Activated CD8-positive, alpha-beta memory T cell treated with anti-CD3 and anti-CD28 coated beads for 1 hour (primary cell): ENCODE measurements at places on chromosomes 3 and 15.

- no peak for DNase-seq
Measured at GRCh38 chr15:40764629-40765103, 798 bp downstream of the GCHFR start.

GRCh38 chr3:38453075-38453912 lies at the start of gene ACVR2B:
ACVR2B (plus strand) TSS chr3:38453890; CDS start chr3:38454323, 433 bp downstream.
- peak; percentile 9 for DNase-seq

GRCh38 chr15:90683371-90683770 lies 33.8 kb upstream of the BLM start:
- no peak for DNase-seq

GRCh38 chr3:99683465-99683864 lies 45.1 kb downstream of the COL8A1 start:
- DNase-seq, result no peak

GRCh38 chr3:99330281-99330680 lies 308.1 kb upstream of the COL8A1 start:
- DNase-seq, result no peak

DNA sequence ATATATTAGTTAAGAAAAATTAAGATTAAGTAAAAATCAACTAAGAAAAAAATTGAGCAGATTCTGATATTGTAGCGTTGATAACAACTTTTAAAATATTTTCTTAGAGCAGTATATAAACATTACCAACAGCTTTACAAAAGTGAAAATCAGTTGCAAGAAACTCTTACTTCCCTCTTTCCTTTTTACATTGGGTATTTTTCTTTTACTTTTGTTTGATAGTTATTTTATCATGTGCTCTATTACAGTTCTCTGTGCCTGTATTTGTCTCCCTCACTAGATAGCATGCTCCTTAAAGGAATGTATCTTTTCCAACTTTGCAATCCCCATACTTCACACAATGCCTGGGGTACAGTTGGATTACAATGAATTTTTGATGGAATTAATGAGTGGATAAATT lies 87.5 kb upstream of the P3H2 start:
- no peak for DNase-seq

- no peak for DNase-seq
Measured at GRCh38 chr3:34547297-34547920, 749.0 kb downstream of the PDCD6IP start.

GRCh38 chr3:105187344-105187743 lies 179.4 kb upstream of the ALCAM start:
- DNase-seq, result no peak

- no peak for DNase-seq
Measured at GRCh38 chr3:142809259-142809658, 79.6 kb downstream of the PCOLCE2 start.

DNA sequence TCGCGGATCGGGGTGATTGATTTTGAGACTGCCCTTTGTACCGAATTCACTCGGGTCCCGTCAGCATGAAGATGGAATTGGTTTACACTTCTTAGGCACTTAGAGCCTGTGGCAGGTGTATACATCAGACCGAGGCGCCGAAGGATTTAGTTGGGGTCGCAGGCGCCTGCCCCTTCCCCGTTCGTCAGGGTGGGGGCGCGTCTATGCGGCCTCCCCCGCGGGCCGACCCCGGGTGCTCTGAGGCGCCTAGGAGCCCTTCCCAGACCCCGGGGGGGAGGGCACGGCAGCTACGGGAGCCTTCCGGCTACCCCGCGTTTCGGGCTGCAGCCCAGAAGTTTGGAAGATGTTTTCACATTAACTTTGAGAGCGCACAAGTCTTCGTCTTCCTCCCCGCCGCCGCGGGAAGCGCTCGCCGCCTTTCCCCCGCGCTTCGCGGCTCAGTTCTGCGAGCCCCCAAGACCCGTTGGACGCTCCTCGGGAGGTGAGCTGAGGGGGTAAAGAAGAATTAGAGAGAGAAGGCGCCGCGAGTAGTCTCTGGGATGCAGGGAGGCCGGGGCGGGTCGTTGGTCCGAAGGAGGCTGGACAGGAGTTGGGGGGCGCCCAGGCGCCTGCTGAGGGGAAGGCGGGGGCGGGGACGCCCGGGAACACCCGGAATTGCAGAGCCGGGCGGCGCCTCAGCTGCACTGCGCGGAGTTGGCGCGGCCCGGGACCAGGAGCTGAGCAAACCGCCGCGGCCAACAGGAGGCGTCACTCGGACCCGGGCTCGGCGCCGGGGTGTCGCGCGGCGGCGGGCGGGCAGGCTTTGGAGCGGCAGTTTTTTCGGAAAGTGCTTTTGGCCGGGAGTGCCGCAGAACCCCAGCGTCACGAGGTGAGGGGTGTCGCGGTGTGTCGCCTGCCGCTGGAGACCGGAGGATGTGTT lies 780 bp downstream of the TIPARP start:
- DNase-seq, result peak; percentile 15

- no peak for DNase-seq
Measured at GRCh38 chr3:152505926-152506325, 237.2 kb downstream of the MBNL1 start.

DNA sequence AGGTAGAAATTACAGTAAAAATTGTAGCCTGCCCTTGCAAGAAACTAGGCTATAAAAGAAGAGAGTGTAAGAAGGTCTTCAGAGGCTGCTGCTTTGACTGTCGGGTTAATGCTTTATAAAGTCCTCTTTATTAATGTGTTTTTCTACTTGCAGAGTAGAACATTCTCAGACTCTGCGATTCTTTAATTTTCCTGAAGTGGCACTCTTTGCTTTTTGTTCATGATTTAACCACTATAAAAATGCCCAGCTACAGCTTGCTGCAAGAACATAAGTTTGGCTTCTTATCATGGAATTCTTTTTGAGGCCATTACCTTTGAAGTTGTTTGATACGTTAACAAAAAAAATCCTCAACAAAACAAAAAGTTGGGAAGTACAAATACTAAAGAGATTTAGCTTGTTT lies 33.8 kb downstream of the MFSD1 start:
- DNase-seq, result no peak

- no peak for DNase-seq
Measured at GRCh38 chr15:34014556-34014955, 24.4 kb downstream of the AVEN start.

GRCh38 chr15:50315814-50316630 lies 39.0 kb downstream of the GABPB1 start:
- DNase-seq, result no peak

- DNase-seq, result no peak
Measured at GRCh38 chr15:60343221-60343970, 54.4 kb downstream of the ANXA2 start.

DNA sequence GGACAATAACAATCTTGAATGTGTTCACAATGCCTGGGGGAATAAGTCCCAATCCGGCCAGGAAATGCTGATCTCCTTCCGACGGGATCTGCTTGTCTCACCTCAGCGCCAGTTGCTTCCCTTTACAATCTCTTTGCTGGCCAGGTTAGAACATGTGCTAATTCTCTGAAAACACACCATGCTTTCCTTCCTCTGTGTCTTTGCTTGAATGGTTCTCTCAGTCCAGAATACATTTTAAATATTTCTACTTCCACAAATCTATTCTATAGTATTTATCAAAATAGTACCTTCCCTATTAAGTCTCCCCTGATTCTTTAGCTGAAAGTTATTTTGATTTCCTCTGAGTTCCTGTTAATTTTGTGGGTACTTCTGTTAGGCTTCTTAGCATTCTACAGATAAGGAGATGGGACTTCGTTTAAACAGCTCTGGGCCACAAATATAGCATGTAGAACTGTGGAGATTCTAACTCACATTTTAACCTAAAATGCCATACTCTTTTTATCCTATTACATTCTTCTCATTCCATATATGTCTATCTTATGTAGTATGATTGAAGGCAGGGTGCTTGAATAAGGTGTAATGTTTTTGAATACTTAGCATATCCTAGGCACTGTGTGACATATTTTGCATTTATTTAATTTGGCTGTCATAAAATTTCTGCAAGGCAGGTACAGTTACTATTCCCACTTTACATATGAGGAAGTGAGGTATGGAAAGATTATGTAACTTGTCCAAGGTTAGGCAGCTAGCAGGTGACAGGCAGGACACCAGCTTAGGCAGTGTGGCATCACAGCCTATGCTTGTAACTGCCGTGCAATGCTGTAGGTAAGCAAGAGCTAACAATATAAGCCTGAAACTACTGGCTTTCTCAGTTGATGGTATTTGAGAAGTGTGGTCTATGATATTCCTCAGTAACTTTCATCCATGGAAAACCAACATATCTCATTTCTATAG lies 299.8 kb downstream of the LPP start:
- DNase-seq, result no peak

- no peak for DNase-seq
Measured at GRCh38 chr3:100634493-100635272, 25.3 kb downstream of the ADGRG7 start.

DNA sequence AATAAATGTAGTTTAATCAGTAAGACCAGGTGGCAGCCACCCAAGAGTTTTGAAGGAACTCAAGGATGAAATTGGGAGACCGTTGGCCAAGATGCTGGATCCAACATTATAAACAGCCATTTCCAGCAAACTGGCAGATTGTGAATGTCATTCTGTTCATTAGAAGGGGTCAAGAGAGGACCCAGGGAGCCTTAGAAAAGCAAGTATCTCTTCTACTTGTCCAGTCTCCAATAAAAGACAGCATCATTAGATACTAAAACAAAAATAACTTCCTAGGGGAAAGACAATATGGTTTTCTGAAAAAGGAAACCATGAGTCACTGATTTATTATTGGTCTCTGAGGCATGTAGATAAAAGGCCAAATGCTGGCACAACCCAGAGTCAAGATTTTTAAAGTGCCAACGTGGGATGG lies 67.9 kb downstream of the GADL1 start:
- no peak for DNase-seq

DNA sequence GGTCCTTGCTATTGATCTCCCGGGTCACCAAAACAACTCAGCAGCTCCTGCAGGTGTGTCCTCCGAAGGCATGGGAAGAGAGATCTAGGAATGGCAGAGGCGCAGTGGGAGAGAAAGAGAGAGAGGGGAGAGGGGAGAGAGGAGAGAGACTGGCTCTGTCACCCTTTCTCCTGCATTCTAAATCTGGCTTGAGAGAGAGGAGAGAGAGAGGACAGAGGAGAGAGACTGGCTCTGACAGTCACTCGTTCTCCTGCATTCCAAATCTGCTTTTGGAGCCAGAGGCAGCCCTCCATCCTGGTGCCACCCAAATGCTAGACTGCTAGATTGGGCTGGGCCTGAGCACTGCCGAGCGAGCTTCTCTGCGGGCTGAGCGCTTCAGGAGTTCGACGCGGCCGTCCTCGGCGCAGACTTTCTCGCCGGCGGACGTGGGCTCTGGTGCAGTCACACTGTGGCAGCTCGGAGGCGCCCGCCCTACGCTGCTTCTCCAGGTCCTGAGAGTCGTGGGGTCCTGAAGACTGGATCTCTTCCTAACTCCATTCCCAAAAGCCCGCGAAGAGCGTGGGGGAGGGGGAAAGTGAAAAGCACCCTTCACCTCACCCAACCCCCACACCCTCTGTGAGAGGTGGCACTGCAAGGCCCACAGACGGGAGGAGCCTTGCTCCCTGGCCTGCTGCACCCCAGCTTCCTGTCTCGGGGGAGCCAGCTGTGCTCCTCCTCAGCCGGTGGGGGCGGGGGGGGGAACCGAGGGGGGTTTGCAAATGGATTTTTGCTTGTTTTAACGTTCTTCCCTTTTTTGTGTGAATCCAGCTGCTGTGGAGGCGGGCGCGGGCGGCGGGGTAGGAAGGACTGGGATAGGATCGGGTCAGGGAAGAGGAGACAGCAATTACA lies 222.3 kb downstream of the MEIS2 start:
- DNase-seq, result no peak

DNA sequence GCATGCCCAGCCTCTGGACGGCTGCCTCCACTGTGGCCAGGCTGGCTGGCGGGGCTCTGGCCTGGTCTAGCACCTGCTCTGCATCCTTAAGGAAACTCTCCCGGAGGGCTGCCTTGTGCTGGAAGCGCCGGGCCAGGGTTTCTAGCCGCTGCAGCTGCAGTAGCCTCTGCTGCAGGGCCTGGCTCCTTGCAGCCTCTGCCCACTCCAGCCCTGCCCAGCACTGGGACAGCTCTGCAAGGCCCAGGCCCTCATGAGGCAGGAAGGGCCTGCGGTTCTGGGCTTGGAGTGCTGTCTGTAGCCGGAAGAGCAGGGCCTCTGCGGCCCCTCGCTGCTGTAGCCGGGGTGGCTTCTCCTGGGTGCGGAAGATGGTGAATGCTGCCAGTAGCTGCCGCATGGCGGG lies 8.0 kb downstream of the SPTBN5 start:
- no peak for DNase-seq

GRCh38 chr3:188301147-188301546 lies 147.2 kb downstream of the LPP start:
- no peak for DNase-seq

DNA sequence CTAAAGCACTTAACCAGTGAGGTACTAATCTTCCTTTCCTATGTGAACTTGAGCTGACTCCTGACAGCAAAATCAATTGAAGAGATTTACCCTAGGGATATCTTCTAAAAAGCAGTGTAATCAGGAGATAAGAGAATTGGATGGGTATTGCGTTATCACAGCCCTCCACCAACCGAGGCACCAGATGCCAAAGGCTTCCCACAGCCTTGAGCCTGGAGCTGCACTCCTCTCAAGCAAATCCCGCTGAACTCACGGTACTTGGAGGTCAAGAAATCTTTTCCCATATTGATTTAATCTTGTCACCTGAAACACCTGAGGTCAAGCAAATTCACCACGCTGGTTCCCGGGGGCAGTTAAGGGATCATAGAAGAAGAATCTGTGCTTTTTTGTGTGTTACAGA lies 346.8 kb downstream of the TBL1XR1 start:
- no peak for DNase-seq

GRCh38 chr15:83816124-83816883 lies 162.4 kb downstream of the ADAMTSL3 start:
- no peak for DNase-seq

DNA sequence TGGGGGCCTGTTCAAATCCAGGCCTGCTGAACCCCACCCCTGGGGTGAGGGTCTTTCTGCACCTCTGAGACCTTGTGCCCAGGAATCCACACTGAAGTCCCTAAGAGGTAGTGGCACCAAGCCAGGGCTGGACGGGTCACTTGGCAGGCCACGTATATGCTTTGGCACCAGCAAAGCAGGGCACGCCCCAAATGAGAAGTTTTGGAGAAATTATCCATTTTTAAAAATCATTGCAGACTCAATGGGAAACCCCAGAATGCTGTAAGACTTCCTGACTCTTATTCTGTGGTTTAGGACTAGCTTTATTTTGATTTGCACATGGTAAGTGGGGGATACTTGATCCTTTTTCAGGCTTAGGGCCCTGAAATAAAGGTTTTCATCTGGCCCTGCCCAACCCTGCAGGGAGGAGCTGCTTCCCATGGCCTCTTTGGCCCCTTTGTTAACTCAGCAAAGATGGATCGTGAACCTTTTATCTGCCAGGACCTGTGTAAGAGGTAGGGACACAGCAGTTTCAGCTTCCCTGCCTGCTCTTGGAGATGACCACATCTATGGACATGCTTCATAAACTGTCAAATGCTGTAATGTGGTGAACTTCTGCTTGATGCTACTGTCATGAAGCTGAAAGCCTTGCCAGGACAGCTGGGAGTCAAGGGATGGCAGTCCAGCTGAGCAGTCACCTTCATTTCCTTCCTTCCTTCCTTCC lies 88.0 kb downstream of the HMG20A start:
- no peak for DNase-seq

DNA sequence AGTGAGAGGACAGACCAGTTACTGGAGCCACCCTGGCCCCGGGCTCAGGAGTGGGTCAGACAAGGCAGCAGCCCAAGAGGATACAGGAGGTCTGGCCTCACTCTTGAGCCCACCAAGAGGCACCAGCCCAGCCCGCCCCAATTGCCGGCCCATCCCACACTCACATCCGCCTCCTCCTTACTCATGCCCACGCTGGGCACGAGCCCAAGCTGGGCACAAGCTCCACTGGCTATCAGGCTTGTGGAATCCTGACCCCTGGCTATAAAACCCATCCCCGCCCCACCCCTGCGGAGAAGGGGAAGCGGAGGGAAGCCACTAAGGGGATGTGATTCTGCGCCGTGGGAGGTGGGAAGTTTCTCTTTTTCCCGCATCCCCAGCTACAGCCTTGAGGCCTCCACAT lies 25.9 kb downstream of the ADCY5 start:
- no peak for DNase-seq
